ENCODE measurements at places on chromosomes 3 and 15.

GRCh38 chr3:60829058-60829457, 422.2 kb downstream of the FHIT start:
- DNase-seq: no peak

DNA sequence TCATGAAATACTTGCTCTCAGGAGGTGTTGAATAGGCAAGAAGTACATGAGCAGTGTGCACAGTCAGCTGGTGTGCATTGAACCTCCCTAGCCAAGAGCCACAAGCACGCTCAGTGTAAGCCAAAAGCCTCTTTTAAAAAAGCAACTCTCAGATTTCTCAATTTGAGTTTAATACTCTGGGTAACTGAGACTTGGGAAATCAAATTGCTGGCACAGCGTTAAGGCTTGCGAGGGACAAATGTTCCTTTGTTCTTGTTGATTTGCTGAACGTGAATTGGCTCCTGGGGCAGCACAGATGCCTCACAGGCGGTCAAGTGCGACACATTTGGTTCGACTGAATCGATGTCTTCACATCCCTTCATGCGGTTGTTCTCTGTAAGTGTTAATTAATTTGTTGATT, at the start of gene FAM240A:
FAM240A (plus strand) TSS at position 202 of the 400 bp plus-strand sequence; CDS start at position 361, 159 bp downstream.
- no peak for DNase-seq

GRCh38 chr3:152048831-152049230, 175.4 kb downstream of the SUCNR1 start:
- DNase-seq: no peak

GRCh38 chr3:194315088-194315964, 35.8 kb downstream of the CPN2 start:
- peak; percentile 69 for DNase-seq

DNA sequence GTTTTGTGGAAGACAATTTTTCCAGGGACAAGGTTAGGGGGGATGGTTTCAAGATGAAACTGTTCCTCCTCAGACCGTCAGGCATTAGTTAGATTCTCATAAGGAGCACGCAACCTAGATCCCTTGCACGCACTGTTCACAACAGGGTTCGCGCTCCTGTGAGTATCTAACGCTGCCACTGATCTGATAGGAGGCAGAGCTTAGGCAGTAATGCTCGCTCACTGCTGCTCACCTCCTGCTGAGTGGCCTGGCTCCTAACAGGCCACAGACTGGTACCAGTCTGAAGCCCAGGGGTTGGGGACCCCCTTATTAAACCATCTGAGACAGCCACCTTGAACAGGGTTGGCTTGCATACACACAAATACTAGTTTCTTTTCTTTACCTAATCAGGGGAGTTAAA, 13.5 kb upstream of the IMPG2 start:
- DNase-seq: no peak

DNA sequence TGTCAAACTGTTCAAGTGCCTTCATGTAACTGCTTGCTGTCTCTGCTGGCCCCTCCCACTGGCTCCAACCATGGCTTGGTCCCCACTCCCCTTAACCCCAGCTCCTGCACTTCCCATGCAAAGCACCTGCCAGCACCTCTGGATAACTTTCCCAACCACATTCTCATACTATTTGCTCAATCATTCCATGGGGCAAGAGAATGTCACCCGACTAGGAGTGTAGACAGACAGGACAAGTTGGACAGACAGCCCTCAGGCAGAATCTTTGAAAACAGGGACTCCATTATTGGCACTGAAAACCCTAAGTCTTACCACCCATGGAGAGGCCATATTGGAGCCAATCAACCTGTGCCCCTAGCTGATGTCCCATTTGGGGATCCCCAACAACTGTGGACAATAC, 246.5 kb downstream of the RPLP1 start:
- no peak for DNase-seq

GRCh38 chr15:83398626-83399025, 48.5 kb upstream of the SH3GL3 start:
- no peak for DNase-seq

GRCh38 chr3:44136421-44136820, 105.3 kb upstream of the TOPAZ1 start:
- no peak for DNase-seq

DNA sequence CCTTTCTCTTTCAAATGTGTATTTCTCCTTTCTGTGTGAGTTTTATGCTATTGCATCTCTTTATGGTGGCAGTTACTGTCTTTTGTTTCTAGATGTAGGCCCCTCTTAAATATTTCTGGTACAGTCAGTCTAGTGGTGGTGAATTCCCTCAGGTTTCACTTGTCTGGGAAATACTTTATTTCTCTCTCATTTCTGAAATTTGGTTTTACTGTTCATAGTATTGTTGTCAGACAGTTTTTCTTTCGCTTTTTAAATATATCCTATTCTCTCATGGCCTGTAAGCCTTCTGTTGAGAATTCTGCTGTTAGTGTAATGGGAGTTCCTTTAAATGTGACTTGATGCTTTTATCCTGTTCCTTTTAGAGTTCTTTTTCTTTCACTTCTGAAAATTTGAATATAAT, 874.0 kb downstream of the PLOD2 start:
- no peak for DNase-seq

GRCh38 chr3:32226875-32227500, 11.5 kb upstream of the CMTM8 start:
- no peak for DNase-seq

- no peak for DNase-seq
These were observed 4.4 kb downstream of the CYP19A1 start for GRCh38 chr15:51334011-51334451.

GRCh38 chr3:167772992-167773391, 37.5 kb downstream of the SERPINI1 start:
- no peak for DNase-seq

DNA sequence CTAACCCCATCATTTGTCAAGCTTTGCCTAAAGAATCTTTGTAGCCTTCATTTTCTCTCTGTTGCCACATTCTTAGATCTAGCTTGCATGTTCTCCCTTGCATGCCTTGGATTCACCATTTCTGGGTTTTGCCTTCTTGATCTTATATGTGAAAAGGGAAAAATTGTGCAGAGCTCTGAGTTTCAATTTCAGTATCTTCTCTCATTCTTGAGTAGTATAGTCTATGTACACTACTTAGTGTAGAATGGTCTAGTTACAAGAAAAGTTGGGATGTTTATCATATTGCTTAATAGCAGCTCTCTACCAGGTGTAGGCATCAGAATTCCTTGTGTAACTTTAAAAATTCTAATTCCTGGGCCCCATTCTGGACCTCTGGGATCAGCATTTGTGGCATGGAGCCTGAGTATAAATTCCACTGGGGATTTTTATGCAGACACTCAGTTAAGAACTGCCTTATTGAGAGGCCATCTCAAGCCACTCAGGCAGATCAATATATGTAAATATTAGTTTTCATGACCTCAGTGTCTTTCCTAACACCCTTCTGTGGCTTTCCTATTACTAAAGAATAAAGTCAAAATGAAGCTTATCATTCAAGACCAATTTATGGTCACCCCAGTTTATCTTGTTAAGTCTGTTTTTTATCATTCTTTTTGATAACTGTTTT, 23.4 kb downstream of the GTF2E1 start:
- no peak for DNase-seq

DNA sequence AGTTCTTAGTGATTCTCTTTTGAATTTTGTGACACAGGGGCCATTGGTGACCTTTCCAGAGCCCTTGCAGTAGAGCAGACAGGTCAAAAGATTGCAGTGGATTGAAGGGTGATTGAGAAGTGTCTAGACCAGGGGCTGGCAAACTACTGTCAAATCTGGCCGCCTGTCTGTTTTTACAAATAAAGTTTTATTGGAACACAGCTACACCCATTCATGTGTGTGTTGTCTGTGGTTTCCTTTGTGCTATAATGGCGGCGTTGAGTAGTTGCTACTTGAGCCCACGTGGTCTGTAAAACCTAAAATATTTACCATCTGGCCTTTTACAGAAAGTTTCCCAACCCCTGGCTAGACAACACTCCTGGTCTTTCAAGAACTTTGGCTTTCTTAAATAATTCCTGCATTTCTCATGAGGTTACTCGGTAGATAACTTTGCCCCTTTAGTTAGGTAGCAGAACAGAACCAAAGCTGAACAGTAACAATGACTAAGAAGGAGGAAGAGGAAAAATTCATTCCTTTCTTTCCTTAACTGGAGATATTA, 265.1 kb upstream of the NR2E3 start:
- no peak for DNase-seq

GRCh38 chr15:31352911-31353811, 26.5 kb downstream of the KLF13 start:
- no peak for DNase-seq

- no peak for DNase-seq
These were observed 79.4 kb upstream of the FAM98B start for GRCh38 chr15:38374556-38374955.

DNA sequence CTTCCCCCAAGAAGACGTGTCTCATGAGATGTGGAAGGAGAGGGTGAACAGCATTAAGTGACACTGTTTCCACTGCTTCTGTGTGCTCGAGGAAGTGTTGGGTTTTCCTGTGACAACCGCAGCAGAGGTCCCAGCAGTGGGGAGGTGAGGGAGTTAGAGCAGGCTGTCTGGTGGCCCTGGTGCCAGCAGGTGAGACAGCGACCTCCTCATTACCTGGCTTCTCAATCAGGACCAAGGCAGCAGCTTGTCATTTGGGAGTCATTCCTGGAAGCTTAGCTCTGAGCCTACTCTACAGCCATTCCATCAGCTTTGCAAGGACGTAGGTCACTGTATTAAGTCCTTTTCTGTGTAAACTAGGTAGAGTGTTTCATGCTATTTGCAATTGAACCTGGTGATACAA, 63.3 kb upstream of the RGMA start:
- DNase-seq: no peak

DNA sequence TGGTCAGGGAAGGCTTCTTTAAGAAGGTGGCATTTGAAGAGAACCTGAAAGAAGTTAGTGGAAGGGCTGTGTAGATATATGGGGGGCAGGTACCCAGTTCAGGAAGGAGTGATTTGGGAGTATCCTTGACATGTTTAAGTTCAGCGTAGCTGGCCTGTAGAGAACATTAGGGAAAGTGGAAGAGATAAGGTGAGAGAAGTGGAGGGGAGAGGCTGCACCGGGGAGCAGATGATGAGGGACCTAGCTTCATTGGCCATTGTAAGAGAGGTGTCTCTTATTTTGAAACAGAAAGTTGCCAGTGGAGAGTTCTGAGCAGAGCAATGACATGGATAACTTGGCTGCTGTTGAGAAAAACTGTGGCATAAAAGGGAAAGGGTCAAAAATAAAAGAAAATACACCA, 44.6 kb upstream of the MME start:
- DNase-seq: no peak

GRCh38 chr3:186642014-186642413, 1.8 kb downstream of the FETUB start:
- no peak for DNase-seq

DNA sequence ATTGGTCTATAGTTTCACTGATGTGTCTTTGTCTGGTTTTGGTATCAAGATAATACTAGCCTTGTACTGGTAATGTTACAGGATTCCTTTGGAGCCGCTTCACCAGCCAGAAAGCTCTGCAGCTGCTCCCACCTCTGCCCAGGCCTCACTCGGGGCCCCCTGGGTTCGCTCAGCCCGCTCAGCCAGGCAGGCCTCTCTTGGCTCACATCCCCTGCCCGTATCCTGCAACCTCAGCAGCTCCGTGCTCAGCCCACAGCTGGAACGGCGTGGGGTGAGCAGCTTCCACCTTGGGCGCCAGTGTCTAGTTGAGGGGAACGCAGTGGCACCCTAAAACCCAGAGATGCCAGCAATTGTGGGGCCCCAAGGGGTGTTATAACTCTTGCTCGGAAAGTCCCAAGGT, 429.7 kb upstream of the ROBO2 start:
- DNase-seq: no peak

- no peak for DNase-seq
These were observed 131.4 kb downstream of the ATP1B3 start for GRCh38 chr3:142007710-142008399.

- DNase-seq: no peak
These were observed 3.3 kb downstream of the CRABP1 start for GRCh38 chr15:78343276-78344060.

DNA sequence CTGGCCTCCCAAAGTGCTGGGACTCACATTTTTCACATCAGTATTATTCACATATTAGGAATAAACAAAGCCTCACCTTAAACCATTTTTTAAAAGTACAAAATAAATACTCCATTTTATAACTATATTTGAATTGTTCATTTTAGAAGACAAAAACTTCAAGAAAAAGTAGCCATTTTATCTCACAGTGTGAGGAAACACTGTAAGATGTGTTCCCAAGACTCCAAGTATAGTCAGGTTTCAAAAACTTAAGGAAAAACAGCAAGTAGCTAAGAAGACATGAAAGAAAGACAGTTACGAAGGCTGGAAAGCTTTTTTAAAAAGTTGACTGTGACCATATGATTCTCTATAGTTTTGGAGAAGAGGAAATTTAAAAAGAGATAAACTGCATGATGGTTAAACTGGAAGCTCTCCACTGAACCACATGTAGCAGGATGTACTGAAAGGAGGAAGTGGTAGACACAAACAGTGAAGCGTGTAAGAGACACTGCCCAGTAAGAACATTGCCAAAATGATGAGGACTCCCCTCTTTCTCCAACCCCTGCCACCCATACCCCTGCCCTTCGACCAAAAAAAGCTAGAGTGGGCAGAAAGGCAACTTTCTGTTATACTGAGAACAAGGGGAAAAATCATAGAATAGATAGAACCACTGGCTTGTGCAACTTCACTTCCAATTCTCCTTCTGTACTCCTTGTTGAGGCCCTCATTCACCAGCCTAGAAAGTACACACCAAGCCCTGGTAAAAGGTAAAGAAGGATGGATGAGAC, 6.2 kb upstream of the TMF1 start:
- no peak for DNase-seq
